ENCODE measurements at places on chromosomes 7 and 10. TPM values are rescaled to one million over a fixed set of nuclear protein-coding genes. Genes with fewer than 3 reads are reported as not detected.

CNPY1 gene
- total RNA-seq = not detected

LIPK gene
- not detected for total RNA-seq

RHOBTB1 gene
- total RNA-seq = 51.6 TPM

CRHR2 gene
- total RNA-seq = not detected

ZWINT gene
- total RNA-seq = 40.1 TPM

SRGN gene
- total RNA-seq = 765 TPM

ZNF804B gene
- not detected for total RNA-seq

SFTPA1 gene
- total RNA-seq = not detected

CDK1 gene
- total RNA-seq = 45.7 TPM

CTAGE6 gene
- 0.65 TPM for total RNA-seq

NODAL gene
- total RNA-seq = not detected

CPA1 gene
- total RNA-seq = not detected

LYZL2 gene
- total RNA-seq = not detected

MMD2 gene
- not detected for total RNA-seq

VIPR2 gene
- total RNA-seq = not detected

CTAGE4 gene
- total RNA-seq = not detected

ACTL6B gene
- not detected for total RNA-seq

GNGT1 gene
- total RNA-seq = not detected

CPA4 gene
- 0.29 TPM for total RNA-seq

ZNF22 gene
- 42.1 TPM for total RNA-seq

TRIM56 gene
- total RNA-seq = 11.1 TPM

ZNF365 gene
- total RNA-seq = under 0.01 TPM

ASAH2 gene
- 0.86 TPM for total RNA-seq

EPO gene
- total RNA-seq = not detected

AMZ1 gene
- not detected for total RNA-seq

AKR1C8 gene
- total RNA-seq = not detected

ACBD7 gene
- total RNA-seq = 0.65 TPM

IGF2BP3 gene
- total RNA-seq = 128 TPM

C10orf62 gene
- total RNA-seq = 0.10 TPM

VAX1 gene
- not detected for total RNA-seq

BRI3 gene
- 59.7 TPM for total RNA-seq

CYP2E1 gene
- total RNA-seq = 0.76 TPM

STEAP1 gene
- 39.6 TPM for total RNA-seq

CAV1 gene
- 1,540 TPM for total RNA-seq

CNOT4 gene
- total RNA-seq = 15.7 TPM

TRIM50 gene
- not detected for total RNA-seq

NME8 gene
- total RNA-seq = not detected

MRLN gene
- total RNA-seq = not detected

CYP2C19 gene
- not detected for total RNA-seq

NANOS1 gene
- 0.48 TPM for total RNA-seq

ITGA8 gene
- total RNA-seq = 0.57 TPM

CYP3A4 gene
- total RNA-seq = not detected
